ENCODE measurements at places on chromosomes 6 and 20. TPM values are rescaled to one million over a fixed set of nuclear protein-coding genes. Genes with fewer than 3 reads are reported as not detected.

- DNase-seq = no peak
These were observed 34.8 kb downstream of the ELOVL2 start for GRCh38 chr6:11009353-11009752.

DNA sequence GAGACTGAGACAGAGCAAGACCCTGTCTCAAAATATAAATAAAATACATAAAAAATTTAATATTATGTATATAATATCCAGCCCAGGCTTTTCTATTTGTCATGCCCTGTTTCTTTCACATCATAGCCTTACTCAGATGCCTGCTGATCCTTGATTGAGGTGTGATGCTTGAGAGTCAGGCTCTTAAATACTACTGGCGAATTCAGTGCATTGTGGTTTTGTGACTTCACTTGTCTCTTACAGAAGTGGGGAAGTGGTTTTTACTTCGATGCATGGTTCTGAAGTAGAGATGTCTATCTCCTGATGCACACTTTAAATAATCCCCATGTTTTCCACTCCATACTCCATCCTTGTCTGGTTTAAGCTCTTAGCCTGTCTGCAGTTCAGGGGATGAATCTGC, 29.1 kb downstream of the ASXL1 start:
- no peak for DNase-seq

DNA sequence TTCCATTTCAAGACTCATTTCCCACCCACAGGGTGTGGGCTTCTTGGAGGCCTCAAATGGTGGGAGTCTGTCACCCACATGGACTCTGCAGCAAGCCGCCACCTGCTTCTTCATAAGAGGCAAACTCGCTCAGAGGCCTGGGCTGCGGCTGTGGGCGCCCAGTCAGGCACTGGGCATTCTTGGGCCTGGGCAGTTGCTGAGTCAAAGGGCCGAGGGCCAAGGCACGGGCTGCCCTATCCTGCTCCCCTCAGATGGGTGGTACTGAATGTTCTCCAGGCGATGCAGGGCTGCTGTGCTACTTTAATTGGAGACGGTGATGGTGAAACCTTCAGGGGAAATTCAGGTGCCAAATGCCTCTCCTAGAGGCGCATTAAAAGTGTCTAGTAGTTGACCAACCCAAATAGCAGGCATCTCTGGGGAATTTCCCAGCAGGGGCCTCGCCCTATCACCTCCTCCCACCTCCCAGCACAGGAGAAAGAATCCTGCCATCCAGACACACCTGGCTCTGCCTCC, 57.9 kb downstream of the MAFB start:
- no peak for DNase-seq

GRCh38 chr6:782141-782540, 89.2 kb upstream of the EXOC2 start:
- DNase-seq = no peak

GRCh38 chr20:48601798-48602197, 226.0 kb downstream of the PREX1 start:
- no peak for DNase-seq

DNA sequence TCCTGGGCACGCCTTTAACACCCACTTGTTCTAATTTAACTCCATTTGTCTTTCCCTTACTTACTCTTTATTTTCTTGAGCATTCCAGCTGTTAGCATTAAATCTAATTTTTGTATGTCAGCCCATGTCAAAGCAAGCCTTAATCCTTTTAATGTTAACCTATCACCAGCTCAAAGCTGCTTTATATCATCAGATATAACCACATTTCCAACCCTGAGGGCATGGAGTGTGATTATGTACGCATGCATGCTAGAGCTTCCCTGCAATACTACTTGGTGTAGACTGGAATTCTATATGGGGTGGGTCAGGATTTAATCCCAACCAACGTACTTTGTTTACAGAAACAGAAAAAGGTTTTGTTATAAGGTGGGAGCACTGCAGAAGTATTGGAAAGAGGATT, 139.4 kb upstream of the HMGN3 start:
- no peak for DNase-seq

GRCh38 chr6:154478021-154478700, 32.3 kb downstream of the CNKSR3 start:
- DNase-seq = no peak

DNA sequence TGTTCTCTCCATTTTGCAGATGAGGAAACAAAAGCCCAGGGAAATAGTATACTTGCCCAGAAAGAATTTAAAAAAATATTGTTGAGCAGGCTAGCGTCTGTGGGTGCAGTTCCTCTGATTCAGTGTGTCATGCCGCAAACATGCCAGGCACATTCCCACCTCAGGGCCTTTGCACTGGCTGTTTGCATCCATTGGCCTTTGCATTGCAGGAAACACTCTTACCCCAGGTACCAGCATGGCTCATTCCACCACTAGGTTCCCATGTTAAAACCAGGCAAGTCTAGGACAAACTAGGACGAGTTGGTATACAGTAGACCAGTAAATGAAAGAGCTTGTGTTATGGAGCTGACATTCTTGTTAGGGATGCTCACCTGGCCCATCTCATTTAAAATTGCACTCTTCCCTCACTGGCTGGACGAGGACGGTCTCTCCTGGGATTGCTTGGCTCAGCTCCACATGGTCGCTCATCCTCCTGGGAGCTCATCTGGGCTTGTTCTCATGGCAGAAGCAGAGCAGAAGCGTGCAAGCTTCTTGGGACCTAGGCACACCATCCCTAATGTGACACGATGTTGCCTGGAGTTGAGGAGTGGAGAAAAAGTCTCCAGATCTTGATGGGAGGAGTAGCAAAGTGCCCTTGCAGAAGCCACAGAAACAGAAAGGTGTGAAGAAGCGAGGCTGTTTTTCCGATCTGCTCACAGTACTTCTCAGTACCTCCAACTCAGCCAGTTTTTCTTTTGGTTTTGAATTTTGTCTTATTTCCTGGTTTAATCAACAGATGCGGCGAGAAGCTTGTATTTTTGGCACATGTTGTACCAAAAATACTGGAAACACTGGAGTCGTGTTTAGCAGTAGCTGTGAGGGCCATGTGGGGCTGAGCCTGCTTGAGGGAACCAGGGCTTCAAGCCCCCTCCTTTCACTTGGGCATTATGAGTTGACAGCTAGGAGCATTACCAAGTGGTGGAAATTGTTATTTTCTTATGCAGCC, 13.9 kb downstream of the ZNF831 start:
- no peak for DNase-seq

- no peak for DNase-seq
These were observed 319.6 kb upstream of the POU3F2 start for GRCh38 chr6:98514796-98515195.

DNA sequence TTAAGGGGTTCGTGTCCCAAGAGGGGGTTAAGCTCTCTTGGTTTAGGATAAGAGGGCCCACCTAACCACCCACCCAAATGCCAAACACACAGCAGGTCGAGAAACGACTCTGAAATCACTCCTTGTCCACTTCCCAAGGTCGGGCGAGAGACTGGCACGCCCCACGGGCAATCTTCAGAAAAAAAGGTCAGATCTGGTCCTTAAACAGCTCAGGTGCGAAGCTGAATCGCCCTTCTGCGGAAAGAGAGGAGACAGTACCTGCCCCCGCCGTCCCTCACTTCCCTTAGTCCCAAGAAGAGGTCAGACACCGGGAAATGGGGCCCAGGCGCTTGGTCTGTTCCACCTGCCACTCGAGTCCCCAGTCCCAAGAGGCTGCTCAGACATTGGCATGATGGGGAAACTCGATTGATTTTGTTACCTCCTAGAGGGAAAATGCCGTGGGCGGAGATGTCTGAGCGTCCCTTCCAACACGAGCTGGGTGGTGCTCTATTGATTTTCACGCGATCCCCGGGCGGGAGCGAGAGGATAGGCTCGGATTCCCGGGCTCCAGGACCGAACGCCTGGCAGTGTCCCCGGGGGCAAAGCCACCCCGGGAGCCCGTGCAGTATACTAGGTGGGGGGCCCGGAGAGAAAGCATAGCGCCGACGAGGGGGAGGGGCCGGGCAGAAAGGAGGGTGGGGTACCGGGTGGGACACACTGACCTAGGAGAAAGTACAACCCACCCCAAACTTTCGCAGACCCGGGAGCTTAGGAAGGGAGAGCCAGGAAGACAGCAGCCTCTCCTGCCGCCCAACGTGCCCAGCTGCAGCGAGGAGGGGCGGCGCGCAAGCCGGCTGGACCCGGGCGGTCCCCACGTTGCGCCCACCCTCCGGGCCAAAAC, 1.1 kb upstream of the SAMD5 start:
- peak; percentile 2 for DNase-seq

DNA sequence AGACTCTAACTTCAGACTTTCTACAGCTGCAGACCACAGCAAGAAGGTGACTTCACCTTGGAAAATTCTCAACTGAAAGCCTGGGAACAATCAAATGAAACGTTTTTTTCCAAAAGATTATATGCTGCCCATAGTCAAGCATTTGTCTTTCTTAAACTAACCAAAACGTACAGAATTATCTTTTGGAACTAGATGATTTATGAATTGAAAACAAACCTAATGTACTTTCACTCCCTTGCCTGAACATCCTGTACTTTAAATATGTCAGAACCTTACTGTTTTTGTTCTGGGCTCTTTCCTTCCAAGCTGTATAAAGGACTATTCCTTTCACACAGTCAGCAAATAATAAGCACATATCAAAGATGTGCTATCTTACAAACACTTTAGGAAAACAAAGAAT, 62.4 kb upstream of the TNFAIP3 start:
- no peak for DNase-seq

- peak; percentile 49 for DNase-seq
These were observed 2.4 kb downstream of the LRRN4 start for GRCh38 chr20:6051505-6051904.

- DNase-seq = no peak
These were observed 2.6 kb downstream of the ARMC2 start for GRCh38 chr6:108850669-108851465.

DNA sequence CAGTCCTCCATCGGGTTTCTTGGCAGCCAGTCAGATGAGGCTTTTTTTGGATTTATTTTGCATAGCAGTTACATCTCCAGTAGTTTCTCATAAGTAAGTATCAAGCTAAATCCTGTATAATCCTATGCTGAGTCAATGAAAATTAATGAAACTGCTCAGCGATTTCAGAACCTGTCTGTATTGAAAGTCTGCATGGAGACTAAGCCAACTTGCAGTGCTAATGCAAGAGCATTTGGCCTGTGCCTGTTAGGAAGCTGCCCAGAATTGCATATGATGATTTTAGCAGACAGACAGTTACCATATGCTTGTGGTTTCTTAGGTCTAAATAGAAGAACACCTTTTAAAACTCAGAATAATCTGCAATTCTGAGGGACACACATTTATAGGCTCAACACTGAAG, 25.2 kb upstream of the LRRN4 start:
- DNase-seq = no peak

DNA sequence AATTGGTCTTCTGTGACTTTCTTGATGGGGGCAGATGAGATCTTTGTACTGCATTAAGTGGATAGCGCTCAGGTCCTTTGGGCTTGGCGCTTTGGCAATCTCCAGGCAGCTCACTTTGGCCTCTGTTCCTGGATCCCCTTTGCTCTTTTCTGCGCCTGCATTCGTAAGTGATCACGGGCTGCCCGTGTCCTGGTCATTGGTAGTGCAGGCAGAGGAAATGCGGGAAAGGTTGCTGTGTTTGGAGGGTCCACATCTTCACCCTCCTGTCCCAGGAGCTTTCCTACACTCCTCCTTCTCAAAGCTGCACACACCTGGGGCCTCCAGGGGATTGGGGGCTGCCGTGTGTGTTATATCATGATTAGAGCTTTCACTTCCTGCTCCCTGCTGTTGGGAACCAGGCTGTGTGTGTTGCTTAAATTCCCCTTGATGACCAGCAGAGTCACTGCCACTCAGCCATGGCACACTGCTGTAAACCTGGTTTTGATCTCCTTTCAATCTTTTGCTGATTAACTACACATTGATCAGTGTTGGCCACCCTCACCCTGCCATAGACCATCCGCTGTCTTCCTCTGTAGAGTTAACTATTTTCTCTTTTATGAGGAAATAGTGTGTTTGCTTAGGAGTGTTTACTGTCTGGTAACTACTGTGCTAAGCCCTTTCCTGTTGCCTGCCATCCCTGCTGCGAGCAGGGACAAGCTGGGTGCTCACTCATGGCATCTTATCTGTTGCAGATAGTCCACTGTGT, 13.0 kb upstream of the SNHG17 start:
- no peak for DNase-seq

GRCh38 chr6:137903933-137904821, 37.1 kb downstream of the TNFAIP3 start:
- peak; percentile 28 for DNase-seq

DNA sequence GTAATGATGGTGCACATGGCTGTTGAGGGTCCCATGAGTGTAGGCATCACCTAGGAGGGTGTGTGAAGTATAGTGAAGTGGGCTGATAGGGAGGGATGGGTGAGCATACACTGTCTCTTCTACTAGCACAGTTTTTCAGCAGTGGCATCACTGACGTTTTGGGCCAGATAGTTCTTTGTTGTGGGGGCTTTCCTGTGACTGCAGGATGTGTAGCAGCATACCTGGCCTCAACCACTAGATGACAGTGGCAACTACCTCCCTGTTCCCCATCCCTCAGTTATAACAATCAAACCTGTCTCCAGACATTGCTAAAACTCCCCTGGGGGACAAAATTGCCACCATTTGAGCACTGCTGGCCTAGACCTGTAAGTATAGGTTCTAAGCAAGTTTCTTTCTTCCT, 239.0 kb downstream of the FOXC1 start:
- DNase-seq = no peak

GRCh38 chr20:63011798-63012197, 5.0 kb upstream of the BHLHE23 start:
- no peak for DNase-seq

DNA sequence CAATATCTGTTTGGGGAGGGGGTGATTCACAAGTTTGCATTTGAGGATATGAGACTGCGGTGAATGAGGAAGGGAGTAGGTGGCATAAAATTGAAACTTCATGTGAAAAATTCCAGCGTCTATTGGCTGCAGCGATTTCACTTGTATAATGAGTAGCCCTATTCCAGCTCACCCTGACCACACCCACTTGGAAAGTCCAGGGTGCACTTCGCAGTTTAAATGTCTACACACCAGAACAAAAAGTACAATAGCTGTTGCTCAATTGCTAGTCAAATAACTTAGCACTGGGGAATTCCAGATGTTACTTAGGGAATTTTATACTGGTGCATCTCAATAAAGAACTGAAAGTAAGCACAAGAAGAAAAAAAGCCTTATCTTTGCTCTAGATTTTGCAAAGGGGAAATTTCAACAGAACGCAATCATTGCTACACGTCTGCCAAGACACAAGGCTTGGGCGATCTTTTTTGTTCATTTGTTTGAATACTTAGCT, 6.3 kb downstream of the TNFAIP3 start:
- DNase-seq = peak; percentile 63

The BTN1A1 gene
- not detected for total RNA-seq

The PHACTR1 gene
- total RNA-seq = 0.21 TPM

The CRIP3 gene
- 5.4 TPM for total RNA-seq

The SEL1L2 gene
- not detected for total RNA-seq

The C4B gene
- 7.8 TPM for total RNA-seq

The GTSF1L gene
- not detected for total RNA-seq

The PLCB4 gene
- 12.9 TPM for total RNA-seq

The NMBR gene
- total RNA-seq = not detected

All from Calu3 (cell line).